ENCODE measurements at places on chromosomes 1 and 21. TPM values are rescaled to one million over a fixed set of nuclear protein-coding genes. Genes with fewer than 3 reads are reported as not detected.

GRCh38 chr1:230025686-230026085 is 41.4 kb upstream of the GALNT2 start:
- no peak for DNase-seq

GRCh38 chr1:35569936-35570335 is 3.2 kb upstream of the TFAP2E start:
- DNase-seq: no peak

- peak; percentile 56 for DNase-seq
These were observed 776 bp downstream of the KDM1A start for GRCh38 chr1:23019863-23020625.

The PTPRC gene
- total RNA-seq: 180 TPM

The TFF3 gene
- 11.1 TPM for total RNA-seq

The DISP3 gene
- 0.05 TPM for total RNA-seq

All from left lung (tissue), 14 donors.